ENCODE measurements at places on chromosomes 11 and 22.

DNA sequence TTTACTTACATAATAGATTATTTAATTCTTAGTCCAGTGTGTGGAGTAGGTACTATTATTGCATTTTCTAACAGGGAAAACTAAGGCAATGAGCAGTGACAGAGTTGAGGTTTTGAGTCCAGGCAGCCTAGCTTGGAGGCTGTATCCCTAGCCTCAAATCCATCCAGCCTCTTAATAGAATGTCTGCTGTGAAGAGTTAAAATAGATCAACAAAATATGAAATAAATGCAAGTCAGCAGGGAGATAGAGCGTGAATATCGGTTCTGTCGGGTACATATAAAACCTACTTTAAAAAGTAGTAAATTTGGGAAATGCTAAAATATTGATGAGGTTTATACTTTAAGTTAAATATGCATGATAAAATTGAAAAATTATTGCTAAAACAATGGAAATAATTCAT lies 53.3 kb downstream of the MED15 start:
- no peak for DNase-seq

DNA sequence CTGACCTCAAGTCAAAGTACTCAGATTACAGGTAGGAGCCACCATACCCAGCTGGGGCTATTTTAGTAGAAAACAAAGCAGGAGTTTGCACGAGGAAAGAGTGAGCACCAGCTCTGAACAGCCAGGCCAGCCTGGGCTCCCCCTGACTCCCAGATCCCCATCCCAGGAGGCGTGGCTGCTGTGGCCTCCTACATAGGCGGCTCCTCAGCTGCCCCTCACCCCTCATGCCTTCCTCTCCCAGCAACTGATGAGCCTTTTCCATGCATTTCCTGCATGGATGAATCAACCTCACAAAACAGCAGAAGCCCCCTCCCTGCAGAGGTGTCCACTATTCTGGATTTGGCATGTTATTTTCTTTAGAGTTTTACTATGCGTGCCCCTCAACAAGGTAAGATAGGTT lies 10.5 kb upstream of the FLRT1 start:
- DNase-seq = no peak

DNA sequence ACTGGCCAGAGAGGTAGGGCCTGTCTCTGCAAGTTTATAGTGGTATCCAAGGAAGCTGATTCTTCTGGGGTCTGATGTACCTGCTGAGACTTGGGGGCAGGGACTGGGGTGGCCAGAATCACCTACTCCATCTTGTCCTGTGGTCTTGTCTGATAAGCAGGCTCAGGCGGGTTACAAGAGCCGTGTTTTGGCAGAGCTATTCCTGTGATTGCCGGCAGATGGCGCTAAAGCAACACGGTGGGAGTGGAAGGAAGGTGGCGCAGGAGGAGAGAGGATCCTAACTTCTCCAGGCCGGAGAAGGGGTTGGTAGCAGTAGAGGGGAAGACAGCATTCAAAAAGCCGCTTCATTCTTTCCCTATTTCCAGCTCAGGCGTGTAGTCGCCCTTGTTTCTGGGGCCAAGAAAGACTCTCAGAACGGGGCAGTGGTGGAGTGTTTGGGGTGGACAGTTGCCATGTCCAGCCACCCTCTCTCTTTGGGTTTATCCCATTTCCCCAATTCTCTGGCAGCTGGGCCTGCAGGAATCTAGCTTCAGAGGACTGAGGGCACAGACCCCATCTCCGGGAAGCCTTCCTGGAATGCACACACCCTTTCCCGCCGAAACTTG lies 15.1 kb downstream of the CHRM1 start:
- DNase-seq = peak; percentile 77

DNA sequence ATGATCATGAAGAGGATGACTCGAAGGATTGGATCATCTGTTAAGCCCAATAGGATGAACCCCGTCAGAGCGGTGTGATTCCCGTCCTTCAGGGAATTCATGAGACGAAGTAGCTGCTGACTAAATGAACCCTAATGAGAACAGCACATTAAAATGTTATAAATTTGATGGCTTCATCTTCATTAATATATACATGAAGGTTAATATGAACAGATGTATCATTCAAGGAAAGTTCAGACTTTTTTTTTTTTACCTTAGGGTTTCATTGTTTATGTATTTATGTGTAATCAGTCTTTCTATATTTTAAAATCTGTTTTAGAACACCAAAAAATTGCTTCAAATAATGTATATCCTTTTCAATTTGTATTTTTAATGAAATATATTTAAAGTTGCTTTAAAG lies at the start of gene OR5P2:
TSS of gene OR5P2 (minus strand) at position 101 of the 400 bp plus-strand sequence. CDS start at position 101, 0 bp downstream.
- DNase-seq = no peak

- peak; percentile 51 for DNase-seq
These were observed 11.4 kb downstream of the PACS1 start for GRCh38 chr11:66081505-66081904.

- DNase-seq = peak; percentile 9
These were observed 8.4 kb upstream of the CTR9 start for GRCh38 chr11:10742460-10743208.

GRCh38 chr11:36399236-36399635 lies 103.1 kb downstream of the PRR5L start:
- no peak for DNase-seq

DNA sequence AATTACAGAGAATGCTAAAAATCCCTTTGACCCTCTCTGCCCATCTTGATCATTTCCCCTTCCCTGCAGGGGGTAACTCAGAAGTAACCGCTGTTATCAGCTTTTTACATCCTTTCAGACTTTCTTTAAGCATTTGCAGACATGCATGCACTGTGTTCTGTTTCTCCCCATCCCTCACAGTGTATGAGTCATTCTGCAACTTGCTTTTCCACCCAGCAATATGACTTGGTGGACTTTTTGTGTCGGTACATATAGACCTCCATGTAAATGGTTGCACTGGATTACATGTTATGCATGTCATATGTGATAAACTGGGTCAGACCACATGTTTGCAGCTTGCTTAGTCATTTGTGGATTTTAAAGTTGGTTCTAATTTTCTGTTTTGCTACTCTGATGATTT lies 87.7 kb upstream of the NECTIN1 start:
- DNase-seq = no peak
